ENCODE measurements at places on chromosomes 13 and 19.

GRCh38 chr19:5335593-5335992, 5.0 kb downstream of the PTPRS start:
- no peak for DNase-seq

DNA sequence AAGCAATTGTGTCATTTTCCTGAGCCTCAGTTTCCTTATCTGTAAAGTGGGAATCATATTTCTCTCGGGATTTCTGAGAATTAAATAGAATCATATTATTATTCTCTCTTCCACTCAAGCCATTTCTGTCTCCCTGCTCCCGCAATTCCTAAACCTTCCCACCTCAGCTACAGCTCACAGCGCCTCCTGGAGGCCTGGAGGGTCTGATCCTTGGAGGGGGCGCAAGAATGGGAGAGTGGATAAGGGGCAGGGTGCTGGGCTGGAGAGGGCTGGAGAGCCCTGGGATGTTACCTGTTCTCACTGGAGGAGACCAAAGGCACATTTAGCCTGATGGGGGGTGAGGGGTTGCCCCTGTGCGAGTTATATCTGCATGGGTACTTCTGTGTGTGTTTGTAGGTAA, 31.1 kb upstream of the CYP2S1 start:
- no peak for DNase-seq

DNA sequence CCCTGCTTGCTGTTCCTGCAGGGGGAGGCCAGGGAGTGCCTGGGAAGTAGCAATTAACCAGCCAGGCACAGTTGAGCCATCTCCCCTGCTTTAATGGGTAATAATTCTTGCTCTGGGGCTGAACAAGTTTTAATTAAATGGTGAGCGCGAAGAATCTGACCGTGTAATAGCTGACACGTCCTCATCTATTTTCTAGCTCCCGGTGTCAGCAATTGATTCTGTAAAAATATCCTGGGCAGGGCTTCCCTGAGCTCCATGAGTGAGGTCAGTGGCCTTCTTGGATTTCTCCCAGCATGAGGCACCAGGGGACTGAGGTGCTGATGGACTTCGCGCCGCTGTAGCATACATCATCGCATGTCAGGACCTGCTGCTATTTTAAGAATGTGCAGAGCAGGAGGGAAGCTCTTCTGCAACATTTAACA, 26.9 kb downstream of the SIPA1L3 start:
- no peak for DNase-seq

DNA sequence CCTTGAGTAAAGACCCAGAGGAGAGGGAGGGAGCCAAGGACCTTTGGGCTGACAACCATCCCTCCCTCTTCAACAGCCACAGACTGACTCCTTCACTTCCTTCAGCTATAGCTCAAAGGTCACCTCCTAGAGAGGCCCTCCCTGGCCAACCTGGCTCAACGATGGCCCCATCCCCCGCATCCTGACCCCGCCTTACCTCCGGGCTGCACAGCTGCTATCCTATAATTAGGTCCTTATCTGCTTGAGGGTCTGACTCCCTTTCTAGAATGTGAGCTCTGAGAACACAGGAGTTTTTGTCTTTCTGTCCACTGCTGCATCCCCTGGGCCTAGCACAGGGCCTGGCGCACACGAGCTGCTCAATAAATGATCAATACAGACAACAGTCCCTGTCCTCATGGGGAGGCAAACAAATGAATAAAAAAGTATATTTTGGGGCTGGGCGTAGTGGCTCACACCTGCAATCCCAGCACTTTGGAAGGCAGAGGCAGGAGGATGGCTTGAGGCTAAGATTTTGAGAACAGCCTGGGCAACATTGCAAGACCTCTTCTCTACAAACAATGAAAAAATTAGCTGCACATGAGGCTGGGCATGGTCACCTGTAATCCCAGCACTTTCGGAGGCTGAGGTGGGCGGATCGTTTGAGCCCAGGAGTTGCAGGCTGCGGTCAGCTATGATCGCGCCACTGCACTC, 6.6 kb upstream of the LGALS4 start:
- DNase-seq: no peak

DNA sequence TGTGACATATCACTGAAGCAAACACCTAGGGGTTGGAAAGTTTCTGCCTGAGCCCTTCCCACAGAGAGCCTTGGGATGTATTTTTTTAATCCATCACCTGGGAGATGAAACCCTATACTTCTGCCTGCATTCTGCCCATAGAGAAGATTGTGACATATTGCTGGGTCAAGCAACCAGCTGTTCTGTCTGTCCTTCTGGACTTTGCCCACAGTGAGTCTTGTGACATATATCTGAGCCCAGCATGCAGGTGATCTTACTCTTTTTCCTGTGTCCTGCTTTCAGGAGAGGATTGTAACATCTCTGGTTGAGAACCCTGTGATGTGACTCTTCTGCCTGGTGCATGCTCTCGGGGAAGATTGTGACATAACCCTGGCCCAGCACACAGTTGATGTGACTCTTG, 24.9 kb upstream of the ZNF681 start:
- DNase-seq: no peak

GRCh38 chr13:27772651-27773425, 19.4 kb upstream of the GSX1 start:
- no peak for DNase-seq

DNA sequence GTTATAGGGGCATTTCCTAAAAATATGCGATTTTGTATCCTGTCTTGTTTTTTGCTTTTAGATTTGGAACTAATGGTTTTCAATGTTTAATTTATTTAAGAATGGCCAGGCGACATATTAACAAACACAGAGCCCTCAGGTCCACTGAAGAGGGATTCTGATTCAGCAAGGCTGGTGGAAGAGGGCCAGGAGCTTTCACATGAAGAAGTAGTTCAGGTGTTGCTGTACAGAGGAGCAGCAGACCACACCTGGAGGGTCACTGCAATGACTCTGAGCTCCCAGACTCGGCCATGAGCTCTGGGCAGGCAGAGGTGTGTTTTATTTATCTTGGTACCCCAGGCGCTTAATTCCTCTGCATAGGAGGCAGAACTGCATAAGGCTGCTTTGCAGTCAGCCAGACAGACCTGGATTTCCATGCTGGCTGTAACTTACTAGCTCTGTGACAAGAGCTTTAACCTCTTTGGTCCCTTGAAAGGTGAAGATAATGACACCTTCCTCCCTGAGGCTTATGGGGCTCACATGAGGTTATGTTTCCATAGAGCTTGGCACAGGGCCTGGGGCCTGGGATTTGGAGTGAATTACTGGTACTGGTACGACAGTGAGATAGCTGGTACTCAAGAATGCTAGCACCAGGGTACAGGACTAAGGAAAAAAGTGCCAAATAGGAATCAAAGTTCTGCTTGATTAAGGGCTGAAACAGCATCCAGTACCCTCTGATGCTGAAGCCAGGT, 184.7 kb downstream of the OXGR1 start:
- no peak for DNase-seq
